ENCODE measurements at places on chromosomes 3 and 15. TPM values are rescaled to one million over a fixed set of nuclear protein-coding genes. Genes with fewer than 3 reads are reported as not detected.

The GALNT15 gene
- not detected for polyA plus RNA-seq

GRCh38 chr3:71797455-71797854, 12.5 kb upstream of the PROK2 start:
- peaks cover 9% of the 10 kb centered on the region for H3K27me3 ChIP-seq
- no peak for DNase-seq
- H3K27ac ChIP-seq: no peak overlapping the region
- H3K36me3 ChIP-seq: no peaks in the 10 kb centered on the region
- no peak overlapping the region for H3K4me3 ChIP-seq

The KY gene
- polyA plus RNA-seq: not detected

- H3K36me3 ChIP-seq: no peaks in the 10 kb centered on the region
- no peak overlapping the region for H3K27ac ChIP-seq
- DNase-seq: no peak
- H3K4me3 ChIP-seq: no peak overlapping the region
- no peaks in the 10 kb centered on the region for H3K4me1 ChIP-seq
- H3K27me3 ChIP-seq: peaks cover 2% of the 10 kb centered on the region
Observed at GRCh38 chr3:98259-98654, 98.3 kb upstream of the CHL1 start.

GRCh38 chr15:90497912-90498311, 31.8 kb upstream of the CRTC3 start:
- H3K36me3 ChIP-seq: peaks cover 46% of the 10 kb centered on the region
- H3K4me1 ChIP-seq: peaks cover 10% of the 10 kb centered on the region
- no peak overlapping the region for H3K27ac ChIP-seq
- DNase-seq: no peak

The SEMA3F gene
- not detected for polyA plus RNA-seq

DNA sequence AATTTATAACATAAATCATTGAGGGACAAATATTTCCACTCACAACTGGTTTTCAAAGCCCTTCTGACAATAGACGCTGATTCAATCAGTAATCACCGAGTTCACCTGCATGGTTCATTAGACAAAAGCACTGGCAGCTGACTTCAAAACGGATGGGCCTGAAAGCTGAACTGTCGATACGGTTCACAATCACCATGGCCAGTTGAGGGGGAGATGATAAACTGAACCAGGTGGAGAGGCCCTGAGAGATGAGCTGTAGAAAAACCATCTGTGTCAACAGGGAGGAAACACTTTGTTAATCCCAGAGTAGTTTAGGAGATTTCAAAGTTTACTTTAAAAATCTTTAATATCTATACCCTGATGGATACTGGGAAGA, 75.0 kb downstream of the PEX5L start:
- no peak overlapping the region for H3K4me3 ChIP-seq
- H3K27ac ChIP-seq: no peak overlapping the region
- H3K4me1 ChIP-seq: peaks cover 20% of the 10 kb centered on the region

DNA sequence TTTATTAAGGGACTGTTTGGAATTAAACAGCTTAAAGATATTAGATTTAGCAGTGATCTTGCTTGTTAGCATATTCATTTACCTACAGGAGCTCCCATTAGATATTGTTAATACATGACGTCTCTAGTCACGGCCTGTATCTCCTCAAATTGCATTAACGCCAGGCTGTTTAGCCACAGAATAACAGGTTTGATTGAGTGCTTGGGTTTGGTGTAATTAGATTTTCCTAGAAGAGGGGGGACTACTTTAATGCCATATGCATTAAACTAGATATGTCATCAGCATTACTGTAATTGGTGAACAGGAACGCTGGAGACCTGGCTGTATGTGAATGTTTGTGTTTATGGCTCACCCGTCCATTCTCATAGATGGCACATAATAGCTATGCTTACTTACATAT, 841.4 kb upstream of the NR2F2 start:
- H3K36me3 ChIP-seq: peaks cover 4% of the 10 kb centered on the region
- peaks cover 3% of the 10 kb centered on the region for H3K27me3 ChIP-seq
- peaks cover 8% of the 10 kb centered on the region for H3K4me1 ChIP-seq
- no peak overlapping the region for H3K27ac ChIP-seq
- no peak overlapping the region for H3K4me3 ChIP-seq
- DNase-seq: no peak
